ENCODE measurements at places on chromosomes 1 and 21. TPM values are rescaled to one million over a fixed set of nuclear protein-coding genes. Genes with fewer than 3 reads are reported as not detected.

Gene WNT2B
- total RNA-seq = 1.3 TPM

Gene IVL
- not detected for total RNA-seq

GRCh38 chr1:54252371-54252936, 52.5 kb downstream of the MRPL37 start:
- DNase-seq = no peak

GRCh38 chr1:220296981-220297380, 24.7 kb upstream of the RAB3GAP2 start:
- no peak for DNase-seq

Gene DPT
- total RNA-seq = not detected

GRCh38 chr1:168400139-168400538, 119.5 kb downstream of the TBX19 start:
- DNase-seq = no peak

GRCh38 chr1:110752941-110753725, 78.4 kb upstream of the KCNA3 start:
- no peak for DNase-seq

GRCh38 chr1:228084797-228085196, 2.3 kb downstream of the ARF1 start:
- no peak for DNase-seq

Gene MPL
- not detected for total RNA-seq

- DNase-seq = no peak
These were observed 116.2 kb downstream of the FOXD2 start for GRCh38 chr1:47554082-47554481.

Gene MFSD2A
- total RNA-seq = not detected

DNA sequence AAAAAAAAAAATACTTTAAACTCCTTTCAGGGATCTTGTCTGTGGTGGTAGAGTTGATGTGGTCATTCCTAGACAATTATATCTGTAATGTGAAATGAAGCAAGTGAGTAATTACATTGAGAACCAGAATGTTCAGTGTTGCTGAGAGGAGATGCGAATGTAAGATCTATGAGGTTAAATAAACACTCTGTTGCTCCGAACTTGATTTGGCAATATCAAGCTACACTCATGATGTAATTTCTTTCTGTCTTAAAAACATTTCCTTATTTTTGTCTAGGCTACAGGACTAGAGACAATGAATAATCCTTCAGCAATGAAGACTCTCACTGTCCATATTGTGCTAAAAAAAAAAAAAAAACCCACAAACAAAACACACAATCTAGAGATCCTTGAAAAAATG, 63.1 kb upstream of the IGSF5 start:
- no peak for DNase-seq

GRCh38 chr1:203189951-203190352, 3.4 kb upstream of the CHI3L1 start:
- no peak for DNase-seq

Gene AKR7A2
- total RNA-seq = 64.5 TPM

- no peak for DNase-seq
These were observed 364.6 kb upstream of the LRRC7 start for GRCh38 chr1:69203166-69203565.
